ENCODE measurements at places on chromosomes 12 and 14.

- DNase-seq = no peak
Observed at GRCh38 chr14:89491711-89492381, 74.8 kb upstream of the FOXN3 start.

DNA sequence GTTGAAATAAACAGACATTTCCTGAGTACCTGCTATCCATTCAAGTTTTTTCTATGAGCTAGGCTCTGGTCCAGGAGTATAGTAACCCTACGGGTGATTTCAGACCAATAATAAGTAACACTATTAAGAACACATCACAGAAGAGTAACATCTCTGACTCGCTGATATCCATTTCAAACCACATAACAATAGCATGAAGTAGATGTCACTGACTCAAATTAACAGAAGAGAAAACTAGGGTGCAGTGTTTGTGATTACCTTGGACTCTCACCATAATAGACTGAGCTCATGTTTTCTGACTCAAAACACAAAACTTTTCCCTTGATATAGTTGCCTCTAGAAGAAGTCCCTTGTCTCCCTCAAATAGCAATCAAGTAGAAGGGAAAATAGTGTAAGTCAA is 423.0 kb downstream of the DIO2 start:
- DNase-seq = no peak

DNA sequence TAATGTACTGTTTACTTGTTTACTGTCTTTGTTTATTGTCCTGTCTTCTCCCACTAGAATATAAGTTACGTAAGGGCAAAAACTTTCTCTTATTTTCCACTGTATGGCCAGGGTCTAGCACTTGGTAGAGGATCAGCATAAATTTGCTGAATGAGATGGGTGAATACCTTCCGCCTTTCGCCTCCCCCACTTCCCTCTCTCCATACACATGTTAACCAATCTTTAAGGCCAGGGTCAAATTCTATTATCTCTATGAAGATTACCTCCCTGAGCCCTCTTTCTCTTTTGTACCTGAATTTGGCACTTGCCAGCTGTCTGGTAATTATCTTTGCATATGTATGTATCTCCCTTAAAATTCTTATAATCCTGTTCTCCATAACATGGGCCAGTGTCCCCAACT is 4.9 kb downstream of the DUSP16 start:
- no peak for DNase-seq

DNA sequence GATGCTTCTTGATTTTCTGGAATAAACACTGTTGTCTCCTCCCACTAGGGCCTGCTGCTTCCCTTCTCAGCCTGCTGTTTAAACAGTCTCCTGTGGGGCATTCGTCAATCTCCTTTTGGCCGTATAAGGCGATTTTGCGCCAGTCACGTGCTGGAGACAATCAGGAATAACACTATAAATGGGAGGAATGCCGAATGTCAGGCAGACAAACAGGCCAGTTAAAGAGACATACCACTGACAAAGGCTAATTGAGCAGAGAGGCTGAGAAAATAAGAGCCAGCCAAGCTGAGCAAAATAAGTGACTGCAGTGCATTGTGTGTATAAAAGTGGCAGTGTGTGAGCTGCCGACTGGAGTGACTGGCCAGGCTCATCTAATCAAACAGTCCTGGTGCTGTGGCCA is 23.3 kb downstream of the DMAC2L start:
- peak; percentile 74 for DNase-seq

DNA sequence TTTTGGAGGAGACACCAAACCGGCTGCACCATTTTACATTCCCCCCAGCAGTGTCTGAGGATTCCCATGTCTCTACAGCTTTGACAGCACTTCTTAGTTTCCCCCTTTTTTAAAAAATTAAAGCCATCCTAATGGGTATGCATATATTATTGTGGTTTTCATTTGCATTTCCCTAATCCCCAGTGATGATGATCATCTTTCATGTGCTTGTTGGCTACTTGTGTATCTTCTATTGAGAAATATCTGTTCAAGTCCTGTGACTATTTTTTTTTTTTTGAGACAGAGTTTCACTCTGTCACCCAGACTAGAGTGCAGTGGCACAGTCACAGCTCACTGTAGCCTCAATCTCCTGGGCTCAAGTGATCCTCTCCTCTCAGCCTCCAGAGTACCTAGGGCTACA is 23.2 kb upstream of the ASPG start:
- no peak for DNase-seq

GRCh38 chr14:56243110-56243509 is 124.9 kb downstream of the PELI2 start:
- DNase-seq = no peak

- no peak for DNase-seq
Observed at GRCh38 chr14:64500088-64500487, 3.5 kb downstream of the ZBTB25 start.

GRCh38 chr14:77436042-77436441 is 12.7 kb upstream of the NOXRED1 start:
- DNase-seq = no peak

DNA sequence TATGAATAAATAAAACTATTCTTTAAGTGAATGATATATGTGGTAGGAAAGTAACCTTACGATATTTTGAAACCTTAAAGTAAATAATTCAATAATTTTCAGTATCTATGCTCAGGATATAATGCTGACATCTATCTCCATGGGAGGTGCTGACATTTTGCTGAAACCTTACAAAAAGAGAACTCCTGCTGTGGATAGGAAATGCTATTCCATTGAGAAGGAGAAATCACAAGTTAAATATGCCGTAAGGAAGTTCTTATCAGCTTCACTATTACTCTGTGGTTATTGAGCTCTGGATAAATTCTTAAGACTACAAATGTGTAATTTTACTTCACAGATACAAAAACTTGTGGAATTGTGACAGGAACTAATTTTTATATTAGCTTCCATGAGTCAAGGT is 722.1 kb downstream of the TMTC2 start:
- no peak for DNase-seq

GRCh38 chr12:81077686-81078441 is at the start of gene ACSS3:
Gene ACSS3 (plus strand): TSS chr12:81078079. CDS start chr12:81078121, 42 bp downstream.
- DNase-seq = peak; percentile 29

DNA sequence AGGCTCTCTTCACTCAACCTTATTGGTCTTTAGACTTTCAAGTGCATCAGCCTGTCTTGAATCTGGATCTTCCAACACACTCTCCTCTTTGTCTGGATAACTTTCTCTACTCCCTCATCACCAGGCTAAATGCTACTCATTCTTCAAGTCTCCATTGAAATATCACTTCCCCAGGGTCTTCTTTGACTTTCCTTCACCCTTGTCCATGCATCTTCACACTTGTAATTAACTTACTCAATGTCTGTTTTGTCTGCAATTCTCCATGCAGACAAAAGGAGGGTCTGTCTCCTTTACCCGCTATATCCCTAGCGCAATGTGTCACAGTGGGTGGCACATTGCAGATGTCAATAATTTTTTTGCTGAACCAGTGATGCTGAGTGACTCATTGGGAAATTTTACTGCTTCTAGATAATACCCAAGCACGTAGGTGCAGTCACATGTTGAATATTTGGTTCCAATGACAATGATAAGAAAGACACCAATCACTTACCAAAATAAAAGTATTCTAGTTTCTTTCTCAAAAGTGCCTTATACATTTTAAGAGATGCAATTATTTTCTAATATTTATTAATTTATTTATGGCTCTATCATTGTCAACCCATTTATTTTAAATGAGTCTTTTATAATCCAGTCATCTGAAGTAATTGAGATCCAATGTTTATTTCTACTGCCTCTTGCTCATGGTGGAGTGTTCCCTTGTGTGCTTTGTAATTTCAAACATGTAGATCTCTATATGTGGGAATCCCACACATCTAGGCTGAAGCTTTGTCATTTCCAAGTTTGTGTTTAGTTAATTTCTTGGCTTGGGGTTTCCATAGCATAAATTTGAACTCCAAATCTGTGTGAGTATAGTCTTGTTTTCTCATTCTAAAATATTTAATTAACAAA is 21.7 kb upstream of the RFC5 start:
- no peak for DNase-seq

- DNase-seq = no peak
Observed at GRCh38 chr12:87467936-87468335, 561.3 kb downstream of the C12orf50 start.

DNA sequence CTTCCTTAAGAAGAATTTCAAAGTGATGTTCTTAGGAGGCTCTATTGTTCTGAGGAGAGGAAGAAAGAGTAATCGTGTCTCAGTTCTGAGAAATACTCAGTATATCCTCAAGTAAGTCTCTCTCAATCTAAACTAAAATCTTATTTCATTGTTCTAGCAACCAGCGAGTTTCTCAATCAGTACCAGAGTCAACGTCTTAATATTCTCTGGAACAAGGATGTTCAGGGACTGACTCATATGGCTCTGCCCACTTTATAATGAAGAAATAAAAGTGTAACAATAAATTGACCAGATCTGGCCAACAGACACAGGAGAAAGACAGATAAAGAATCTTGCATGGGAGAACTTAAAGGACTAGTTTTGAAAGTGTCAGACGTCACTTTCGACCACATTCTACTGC is 469.8 kb upstream of the FLRT2 start:
- DNase-seq = no peak

- DNase-seq = no peak
Observed at GRCh38 chr12:16622338-16622737, 16.4 kb upstream of the LMO3 start.

GRCh38 chr14:101084436-101084826 is 180.9 kb upstream of the RTL1 start:
- no peak for DNase-seq

DNA sequence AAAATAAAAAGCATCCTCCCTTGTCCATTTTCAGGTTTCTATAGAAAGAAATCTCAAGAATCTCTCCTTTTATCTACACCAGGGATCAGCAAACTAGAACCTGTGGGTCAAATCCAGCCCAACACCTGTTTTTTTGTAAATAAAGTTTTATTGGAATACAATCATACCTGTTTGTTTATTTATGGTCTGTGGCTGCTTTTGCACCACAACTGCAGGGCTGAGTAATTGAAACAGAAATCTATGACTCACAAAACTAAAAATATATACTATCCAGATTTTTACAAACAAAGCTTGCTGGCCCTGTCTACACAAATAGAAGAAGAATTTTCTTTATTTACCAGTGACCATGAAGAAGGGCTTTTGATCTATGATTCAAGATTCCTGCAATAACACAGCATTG is 95.1 kb upstream of the COCH start:
- no peak for DNase-seq

DNA sequence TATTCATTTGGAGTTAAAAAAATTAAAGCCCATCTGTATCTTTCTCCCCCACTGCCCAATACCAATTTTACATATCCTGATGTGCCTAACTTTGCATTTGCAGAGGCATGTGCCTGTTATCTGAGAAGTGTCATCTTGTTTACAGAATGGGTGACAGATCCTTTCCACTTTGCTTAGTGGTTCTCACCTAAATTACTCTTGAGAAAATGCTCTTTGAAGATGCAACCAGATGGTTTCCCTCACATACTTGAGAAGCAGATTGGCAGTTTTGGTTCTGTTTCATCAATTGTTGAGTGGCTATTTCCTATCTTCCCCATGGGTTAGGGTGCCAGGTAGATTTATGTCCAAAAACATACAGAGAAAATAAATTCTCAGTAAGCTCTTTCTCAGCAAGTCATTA is 1051.4 kb upstream of the ATXN7L3B start:
- no peak for DNase-seq

GRCh38 chr12:123101526-123101925 is 49.4 kb downstream of the PITPNM2 start:
- no peak for DNase-seq

- DNase-seq = no peak
Observed at GRCh38 chr12:52310622-52311284, 10.4 kb downstream of the KRT83 start.

DNA sequence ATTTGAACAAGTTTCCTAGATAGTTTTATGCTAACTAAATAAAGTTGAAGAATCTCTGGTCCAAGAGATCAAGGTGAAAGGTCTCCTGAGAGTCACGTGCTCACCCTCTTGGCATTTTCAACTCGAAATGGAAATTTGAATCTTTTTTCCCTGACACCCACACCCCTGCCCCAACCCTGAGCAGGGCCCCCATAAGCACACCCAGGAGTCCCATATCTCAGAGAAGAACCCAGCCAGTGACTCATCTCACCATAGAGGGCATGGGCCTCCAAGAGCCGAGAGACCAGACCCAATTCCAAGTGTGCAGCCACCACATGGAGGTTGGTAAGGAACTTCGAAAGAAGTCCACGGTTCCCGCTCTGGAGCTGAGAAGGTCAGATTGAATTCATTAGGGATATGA is 32.6 kb downstream of the TEP1 start:
- DNase-seq = no peak

- no peak for DNase-seq
Observed at GRCh38 chr14:88521818-88522217, 33.0 kb downstream of the PTPN21 start.

DNA sequence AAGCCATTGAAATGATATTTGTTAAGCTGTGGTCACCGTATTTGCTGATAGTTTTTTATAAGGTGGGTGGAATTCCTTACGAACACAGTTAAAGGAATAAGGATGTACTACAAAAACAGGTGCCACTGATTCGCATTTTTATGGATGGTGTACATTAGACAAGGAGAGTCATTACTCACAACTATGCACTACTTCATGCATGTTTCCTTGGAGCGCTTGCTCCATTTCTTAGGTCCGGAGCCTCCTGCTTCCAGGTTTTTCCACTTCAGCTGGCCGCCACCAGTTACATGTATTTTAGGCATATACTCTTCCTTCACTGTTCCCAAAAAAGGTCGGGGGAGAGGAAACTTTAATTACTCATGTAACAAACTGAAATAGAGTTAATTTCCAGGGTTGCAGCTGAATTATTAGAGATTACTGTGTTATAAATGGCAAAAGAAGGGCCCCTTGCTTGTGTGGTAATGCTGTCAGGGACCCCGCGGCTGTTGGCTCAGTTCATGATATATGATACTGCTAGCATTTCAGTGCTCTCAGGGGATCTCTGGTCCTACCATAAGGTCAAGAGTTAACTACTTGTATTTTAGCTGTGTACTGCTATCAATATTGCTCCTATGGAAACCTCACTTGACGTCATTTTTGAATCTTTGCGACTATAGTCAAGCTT is 454.7 kb downstream of the NPAS3 start:
- DNase-seq = no peak

DNA sequence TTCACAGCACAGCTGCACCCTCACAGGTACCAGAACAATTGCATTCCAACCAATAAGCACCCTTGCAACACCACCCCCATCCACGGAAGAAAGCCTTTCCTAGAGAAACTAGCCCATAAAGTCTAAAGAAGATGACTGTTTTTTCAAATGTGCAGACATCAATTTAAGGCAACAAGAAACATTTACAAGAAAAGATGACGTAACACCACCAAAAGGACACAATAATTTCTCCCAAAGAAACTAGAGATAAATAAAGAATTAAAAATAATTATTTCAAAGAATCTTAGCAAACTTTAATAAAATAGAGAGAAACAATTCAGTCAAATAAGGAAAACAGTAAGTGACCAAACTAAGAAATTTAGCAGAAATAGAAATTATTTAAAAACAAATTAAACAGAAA is 352.3 kb upstream of the ATXN7L3B start:
- DNase-seq = no peak

- no peak for DNase-seq
Observed at GRCh38 chr14:68397822-68398221, 395.0 kb downstream of the ZFP36L1 start.

- no peak for DNase-seq
Observed at GRCh38 chr12:52313461-52313860, 7.7 kb downstream of the KRT83 start.
